EH (cell line): ENCODE measurements at places on chromosomes 12 and 14.

- peak; percentile 50 for DNase-seq
Observed at GRCh38 chr12:51759175-51759574, 89.3 kb downstream of the FIGNL2 start.

- DNase-seq, result peak; percentile 63
Observed at GRCh38 chr12:69501154-69501895, 31.1 kb downstream of the FRS2 start.

DNA sequence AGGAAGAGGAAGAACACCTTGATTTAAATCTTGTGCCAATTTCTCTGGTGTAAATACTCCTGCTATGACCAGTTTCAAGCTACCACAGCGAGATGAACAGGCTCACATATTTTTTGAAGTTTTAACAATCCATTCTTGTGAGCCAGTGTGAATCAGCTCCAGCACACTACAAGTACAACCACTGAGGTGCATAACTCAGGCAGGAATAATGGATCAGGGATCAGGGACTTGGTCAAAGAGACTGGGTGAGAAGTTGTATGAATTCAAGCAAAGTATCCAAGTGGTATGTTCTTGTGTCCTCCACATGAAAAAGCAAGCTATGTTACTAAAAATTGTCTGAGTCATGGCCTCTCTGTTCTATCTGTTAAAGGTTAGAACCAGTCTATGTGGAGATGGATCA lies 35.2 kb upstream of the KITLG start:
- DNase-seq, result peak; percentile 38

DNA sequence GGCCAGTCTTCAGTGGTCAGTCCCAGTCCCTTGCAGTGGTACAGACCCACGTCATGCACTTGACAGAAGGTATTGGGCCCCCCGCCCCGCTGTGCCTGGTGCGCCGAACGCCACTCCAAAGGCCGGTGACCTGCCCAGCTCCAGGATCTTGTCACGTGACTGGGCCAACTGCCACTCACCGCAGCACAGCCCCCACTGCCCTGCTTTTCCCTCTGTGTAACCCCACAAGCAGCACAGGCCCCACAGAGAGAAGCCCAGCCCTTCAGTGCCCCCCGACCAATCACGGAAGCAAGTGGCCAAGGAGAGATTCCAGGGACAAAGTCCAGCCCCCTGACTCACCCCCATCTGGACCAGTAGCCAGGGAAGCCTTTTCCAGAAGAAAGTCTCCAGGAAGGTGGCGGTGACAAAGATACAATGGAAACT lies 498 bp downstream of the GPR132 start:
- peak; percentile 49 for DNase-seq

GRCh38 chr12:93784339-93785086 lies 107.3 kb downstream of the CRADD start:
- peak; percentile 79 for DNase-seq

GRCh38 chr12:13094367-13094766 lies 9.1 kb downstream of the GSG1 start:
- DNase-seq, result peak; percentile 74

GRCh38 chr12:82873951-82874350 lies 187.2 kb downstream of the TMTC2 start:
- no peak for DNase-seq
